Fibroblast of mammary gland (primary cell): ENCODE measurements at places on chromosomes 11 and 22.

- DNase-seq: no peak
These were observed 3.3 kb downstream of the SCARF2 start for GRCh38 chr22:20434264-20434751.

DNA sequence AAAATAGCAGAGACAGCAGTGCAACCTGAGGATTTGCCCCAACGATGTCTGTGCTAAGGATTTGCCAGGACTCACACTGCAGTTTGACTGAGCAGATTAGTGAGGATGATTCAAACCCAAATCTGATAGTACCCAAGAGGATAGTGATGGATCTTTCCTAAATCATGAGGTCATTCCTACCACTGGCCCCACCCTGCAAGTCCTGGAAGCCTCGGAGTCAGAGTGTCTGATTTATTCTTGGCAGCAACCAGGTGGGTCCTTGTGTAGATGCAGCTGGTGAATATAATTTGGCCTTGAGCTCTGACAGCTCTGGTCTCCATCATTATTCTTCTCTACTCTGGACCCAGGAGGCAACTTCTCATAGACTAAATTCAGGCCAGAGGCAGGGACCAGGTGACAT is 179.3 kb upstream of the RAG2 start:
- DNase-seq: peak; percentile 3

DNA sequence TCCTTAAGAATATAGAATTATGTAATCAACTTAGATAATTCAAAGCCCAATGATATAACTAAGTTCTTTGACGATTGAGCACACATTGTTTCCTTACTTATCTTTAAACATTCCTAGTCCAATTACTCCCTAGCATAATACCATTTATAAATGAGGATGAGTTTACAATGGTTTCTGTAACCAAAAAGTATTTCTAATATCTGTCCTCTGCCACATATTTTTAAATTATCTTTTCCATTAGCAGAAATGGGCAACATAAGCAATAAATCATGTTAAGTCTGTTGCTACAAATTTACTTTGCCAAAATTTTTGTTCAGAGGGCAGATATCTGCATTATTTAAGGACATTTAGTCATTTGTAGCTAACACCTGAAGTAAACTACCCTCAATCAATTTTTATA is 6.7 kb downstream of the CREBZF start:
- DNase-seq: no peak

DNA sequence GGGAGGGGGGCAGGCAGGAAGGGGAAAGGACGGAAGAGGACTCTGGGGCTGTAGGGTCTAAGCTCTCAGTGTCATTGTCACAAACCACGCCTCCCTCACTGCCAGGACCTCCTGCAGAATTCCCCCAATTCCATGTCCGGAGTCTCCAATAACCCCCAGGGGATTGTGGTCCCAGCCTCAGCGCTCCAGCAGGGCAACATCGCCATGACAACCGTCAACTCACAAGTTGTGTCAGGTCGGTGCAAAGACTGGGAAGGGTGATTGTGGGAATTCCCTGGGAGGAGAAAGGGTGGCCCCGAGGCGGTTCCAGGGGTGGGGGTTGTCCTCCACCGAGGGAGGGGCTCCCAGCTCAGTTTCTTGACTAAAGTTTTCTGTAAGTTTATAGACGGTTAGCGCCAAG is 86.0 kb downstream of the FEZ1 start:
- no peak for DNase-seq

- peak; percentile 71 for DNase-seq
These were observed 79.0 kb downstream of the TTC28 start for GRCh38 chr22:28600546-28601143.

GRCh38 chr22:31341386-31342088 is 4.6 kb downstream of the PATZ1 start:
- DNase-seq: no peak

- no peak for DNase-seq
These were observed 5.9 kb downstream of the TP53AIP1 start for GRCh38 chr11:128936606-128937251.
